Urinary bladder (tissue), 4 donors: ENCODE measurements at places on chromosomes 7 and 10.

DNA sequence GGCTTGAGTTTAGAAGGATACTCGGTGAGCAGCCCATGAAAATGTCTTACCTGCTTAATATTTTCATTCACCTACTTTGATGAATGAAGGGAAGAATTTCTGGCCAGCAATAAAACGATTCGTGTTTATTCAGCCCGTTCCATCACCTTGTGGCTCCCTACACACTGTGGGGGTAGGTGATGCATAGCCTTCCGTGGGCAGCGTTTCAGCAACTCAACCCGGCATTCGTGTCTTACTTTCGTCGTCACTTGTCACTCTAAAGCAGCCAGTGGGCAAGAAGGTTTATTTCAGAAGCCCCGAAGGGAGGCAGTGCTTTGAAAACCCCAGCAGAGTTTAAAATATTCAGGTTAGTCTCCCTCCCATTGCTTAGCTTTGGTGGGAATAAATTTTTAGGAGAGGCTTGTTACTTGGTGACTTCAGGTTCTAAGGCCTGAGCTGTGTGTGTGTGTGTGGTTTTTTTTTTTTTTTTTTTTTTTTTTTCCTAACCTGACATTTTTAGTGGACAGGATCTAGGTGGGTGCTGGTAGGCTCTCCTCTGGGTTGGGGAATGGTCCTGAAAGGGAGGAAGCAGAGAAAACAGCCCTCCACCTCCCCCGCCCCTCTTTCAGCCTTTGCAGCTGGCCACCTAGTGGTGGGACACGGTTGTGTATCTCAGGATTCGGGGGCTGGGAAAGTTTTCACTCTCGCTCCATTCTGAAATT, 1.8 kb downstream of the GRK5 start:
- no peak for DNase-seq

- DNase-seq, result no peak
Measured at GRCh38 chr10:71741029-71741428, 21.5 kb upstream of the C10orf105 start.

GRCh38 chr7:77935652-77936348, 137.2 kb downstream of the PHTF2 start:
- no peak for DNase-seq

DNA sequence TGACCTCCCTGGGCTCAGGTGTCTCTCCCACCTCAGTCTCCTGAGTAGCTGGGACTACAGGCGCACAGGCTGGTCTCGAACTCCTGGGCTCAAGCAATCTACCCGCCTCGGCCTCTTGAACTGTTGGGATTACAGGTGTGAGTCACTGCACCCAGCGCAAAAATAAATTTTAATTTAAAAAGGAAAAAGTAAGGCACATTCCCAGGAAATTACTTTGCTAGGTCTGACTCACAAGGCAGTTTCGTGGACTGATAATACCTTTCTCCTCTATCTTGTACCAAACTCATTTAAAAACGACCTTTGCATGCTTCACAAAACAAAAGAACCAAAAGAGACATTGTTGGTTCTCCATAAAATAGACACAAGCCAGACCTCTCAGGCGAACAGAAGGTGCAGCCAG, 29.7 kb downstream of the PARP12 start:
- no peak for DNase-seq

DNA sequence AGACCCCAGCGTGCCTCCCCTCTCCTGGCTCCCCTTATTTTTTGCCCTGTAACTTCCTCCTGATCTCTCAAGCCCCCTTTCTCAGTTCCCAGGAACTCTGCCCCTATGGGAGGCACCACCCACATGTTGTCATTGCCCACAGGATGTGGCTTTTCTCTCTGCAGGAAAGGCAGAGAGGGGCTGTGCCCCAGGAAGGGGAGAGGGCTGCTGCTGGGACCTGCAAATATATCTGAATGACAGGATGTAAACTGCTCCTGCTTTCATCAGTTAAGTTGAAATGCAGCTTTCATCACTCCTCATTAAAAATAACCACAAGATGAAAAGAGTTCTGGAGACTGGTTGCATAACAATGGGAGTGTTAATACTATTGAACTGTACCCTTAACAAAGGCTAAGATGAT, 103.3 kb downstream of the CLEC2L start:
- DNase-seq, result no peak

GRCh38 chr10:33227489-33227888, 107.0 kb downstream of the NRP1 start:
- DNase-seq, result no peak

DNA sequence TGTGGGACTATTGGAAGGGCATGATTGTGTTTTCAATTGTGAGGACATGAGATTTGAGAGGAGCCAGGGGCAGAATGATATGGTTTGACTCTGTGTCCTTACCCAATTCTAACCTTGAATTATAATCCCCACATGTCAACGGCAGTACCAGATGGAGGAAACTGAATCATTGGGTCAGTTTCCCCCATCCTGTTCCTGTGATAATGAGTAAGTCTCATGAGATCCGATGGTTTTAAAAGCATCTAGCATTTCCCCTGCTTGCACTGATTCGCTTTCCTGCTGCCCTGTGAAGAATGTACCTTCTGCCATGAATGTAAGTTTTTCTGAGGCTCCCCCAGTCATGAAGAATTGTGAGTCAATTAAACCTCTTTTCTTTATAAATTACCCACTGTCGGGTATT, 1367.1 kb downstream of the XPNPEP1 start:
- DNase-seq, result no peak

GRCh38 chr7:155084969-155085368, 14.8 kb downstream of the HTR5A start:
- DNase-seq, result no peak

DNA sequence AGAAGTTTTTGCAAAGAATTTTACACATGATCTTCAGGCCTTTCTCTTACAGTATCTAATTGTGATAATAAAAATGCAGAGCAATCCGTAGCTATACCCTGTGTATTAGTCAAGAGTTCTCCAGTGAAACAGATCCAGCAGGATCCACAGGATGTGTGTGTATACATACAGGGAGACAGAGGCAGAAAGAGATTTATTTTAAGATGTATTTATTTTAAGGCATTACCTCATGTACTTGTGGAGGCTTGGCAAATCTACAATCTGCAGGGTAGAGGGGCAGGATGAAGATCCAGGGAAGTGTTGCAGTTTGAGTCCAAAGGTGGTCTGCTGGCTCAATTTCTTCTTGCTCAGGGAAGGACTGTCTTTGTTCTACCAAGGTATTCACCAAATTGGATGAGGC, 41.7 kb downstream of the ARHGAP12 start:
- DNase-seq, result no peak

DNA sequence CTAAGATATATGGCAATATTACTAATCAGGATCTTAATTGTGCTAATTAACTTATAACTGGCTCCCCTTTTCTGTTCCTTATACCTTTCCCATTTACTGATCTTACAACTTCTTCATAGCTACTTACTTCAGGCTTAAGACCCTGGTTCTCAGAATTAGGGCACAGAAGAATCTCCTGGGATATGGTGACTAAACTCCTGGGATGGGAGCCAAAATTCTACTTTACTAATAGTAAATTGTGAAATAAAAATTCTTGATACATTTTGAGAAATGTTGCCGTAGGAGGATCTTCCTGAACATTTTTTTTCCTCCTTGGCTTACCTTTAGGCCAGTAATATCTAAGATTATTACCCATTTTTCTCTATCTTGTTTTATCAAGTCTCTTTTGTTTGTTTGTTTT, 309.5 kb downstream of the ATRNL1 start:
- DNase-seq, result no peak

- peak; percentile 28 for DNase-seq
Measured at GRCh38 chr7:157358041-157358752, 21.4 kb downstream of the DNAJB6 start.

GRCh38 chr10:71124921-71125748, 87.2 kb upstream of the UNC5B start:
- no peak for DNase-seq

DNA sequence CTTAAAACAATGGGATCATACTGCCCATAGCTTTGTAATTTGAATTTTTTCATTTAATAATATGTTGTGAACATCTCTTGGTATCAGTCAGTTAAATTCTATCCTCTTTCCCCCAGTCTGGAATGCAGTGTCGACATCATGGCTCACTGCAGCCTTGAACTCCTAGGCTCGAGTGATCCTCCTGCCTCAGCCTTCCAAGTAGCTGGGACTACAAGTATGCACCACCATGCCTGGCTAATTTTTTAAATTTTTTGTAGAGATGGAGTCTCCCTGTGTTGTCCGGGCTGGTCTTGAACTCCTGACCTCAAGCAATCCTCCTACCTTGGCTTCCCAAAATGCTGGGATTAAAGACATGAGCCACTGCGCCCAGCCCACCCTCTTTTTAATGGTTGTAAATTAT, 34.6 kb downstream of the MPLKIP start:
- no peak for DNase-seq

GRCh38 chr10:95660283-95660682, 3.8 kb upstream of the ALDH18A1 start:
- DNase-seq, result no peak

GRCh38 chr10:110859973-110860376, 11.8 kb upstream of the PDCD4 start:
- DNase-seq, result no peak

DNA sequence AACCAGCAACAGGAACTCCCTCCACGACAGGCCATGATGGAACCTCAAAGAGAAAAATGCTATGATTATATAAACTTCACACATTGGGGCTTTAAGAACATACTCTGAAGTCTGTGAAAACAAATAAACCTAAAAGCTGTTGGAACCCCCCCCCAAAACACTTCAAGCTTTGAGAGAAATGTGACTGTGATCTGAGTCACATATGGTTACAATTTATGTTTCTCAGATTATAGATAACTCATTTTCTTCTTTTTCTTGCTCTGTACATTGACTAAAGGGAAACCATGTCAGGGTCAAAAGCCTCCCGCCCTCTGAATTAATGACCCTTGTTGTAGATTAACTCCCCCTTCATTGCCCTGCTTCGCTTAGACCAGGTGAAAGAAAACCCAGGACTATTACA, 15.8 kb downstream of the VOPP1 start:
- no peak for DNase-seq

- DNase-seq, result peak; percentile 69
Measured at GRCh38 chr7:139775829-139776266, 1.9 kb downstream of the HIPK2 start.

DNA sequence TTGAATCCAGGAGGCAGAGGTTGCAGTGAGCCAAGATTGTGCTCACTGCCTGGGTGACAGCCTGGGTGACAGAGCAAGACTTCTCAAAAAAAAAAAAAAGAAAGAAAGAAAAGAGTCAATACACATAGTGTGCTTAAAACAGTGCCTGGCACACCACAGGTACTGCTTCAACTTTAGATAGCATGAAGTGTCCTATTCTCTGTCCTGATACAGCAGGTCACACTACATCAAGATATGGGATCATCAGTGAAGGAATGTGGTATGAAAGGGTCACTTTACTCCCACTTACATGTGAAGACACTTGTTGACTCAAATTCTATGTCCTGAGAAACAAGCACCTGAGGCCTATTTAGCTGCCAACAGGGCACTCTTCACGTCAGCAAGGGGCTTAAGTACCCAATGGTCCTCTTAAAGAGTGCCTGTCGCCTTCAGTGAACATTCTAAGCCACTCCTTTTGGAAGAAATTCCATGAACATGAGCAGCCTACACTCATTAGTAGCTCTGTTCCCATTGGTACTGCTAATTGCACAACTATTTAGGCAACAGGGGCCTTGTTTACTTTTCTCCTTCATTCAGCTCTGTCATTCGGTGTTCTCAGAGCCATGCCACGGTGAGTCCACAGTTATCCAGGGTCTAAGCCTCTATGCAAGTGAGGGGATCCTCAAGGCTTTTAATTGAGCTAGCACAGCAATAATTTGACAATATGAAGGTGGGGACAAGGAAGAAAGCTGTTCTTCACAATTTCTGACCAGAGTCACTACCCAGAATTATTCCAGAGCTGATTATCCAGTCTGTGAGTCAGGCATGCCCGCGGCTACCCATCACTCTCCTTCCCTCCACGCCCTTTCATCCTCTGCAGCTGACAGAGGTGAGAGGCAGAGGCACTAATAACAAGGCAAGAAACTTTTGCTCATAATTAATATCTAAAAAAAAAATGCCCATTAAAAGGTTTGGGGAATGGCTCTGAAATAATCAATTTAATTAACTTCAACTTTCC, 56.6 kb upstream of the PTN start:
- DNase-seq, result no peak

- DNase-seq, result no peak
Measured at GRCh38 chr10:87761892-87762291, 56.1 kb downstream of the ATAD1 start.

- DNase-seq, result no peak
Measured at GRCh38 chr10:96588616-96589419, 2.0 kb upstream of the TM9SF3 start.

DNA sequence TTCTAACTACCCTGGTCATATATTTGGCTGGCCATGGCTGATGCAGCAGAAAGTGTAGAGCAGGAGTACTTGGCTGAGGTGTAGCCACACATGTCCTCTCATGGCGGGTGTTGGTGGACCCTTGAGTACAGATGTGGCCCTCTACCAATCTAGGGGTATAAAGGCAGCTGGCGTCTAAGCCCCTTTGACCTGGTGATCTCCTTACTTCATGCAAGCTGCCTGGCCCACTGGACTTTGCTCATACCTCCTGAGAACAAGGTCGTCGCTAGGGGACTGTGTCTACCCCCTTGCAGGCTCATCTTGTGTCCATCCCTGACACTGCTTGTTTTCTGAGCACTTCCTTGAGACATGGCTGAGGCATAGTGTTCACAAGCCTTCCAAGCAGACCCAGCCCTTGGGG, 287.8 kb downstream of the RPS24 start:
- no peak for DNase-seq

- no peak for DNase-seq
Measured at GRCh38 chr10:73771722-73772280, 10.0 kb upstream of the CHCHD1 start.

GRCh38 chr10:97207131-97207530, 21.4 kb upstream of the SLIT1 start:
- no peak for DNase-seq

DNA sequence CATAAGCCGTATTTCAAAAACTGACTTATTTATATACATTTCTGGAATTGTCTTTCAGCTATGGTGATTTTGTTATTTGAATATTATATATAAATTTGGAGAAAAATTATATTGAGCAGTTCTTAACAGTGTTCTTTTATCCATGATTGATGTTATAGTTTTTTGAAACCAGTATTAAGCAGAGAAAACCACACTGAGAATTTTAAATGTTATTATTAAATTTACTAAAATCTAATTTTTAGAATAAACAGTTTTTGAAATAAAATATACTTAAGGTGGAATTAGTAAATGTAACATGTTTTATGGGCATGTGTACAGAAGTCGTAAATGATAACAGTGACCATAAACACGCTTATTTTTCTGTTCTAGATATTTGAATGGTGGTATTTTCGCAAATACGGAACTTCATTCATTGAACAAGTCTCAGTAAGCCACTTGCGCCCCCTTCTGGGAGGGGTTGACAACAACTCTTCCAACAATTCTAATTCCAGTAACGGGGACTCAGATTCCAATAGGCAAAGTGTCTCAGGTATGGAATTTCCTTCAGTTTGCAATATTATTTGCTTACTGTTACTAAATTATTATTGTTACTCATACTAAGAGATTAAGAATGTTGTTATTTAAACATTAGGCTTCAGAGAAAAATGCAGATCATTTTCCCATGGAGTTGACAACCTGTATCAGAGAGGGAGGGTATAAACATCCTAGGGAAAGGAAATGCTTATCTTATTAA, 166.1 kb downstream of the ST7 start:
- peak; percentile 49 for DNase-seq

- DNase-seq, result no peak
Measured at GRCh38 chr10:11335881-11336430, 275.5 kb downstream of the USP6NL start.

- DNase-seq, result no peak
Measured at GRCh38 chr10:128149267-128150014, 23.2 kb upstream of the MKI67 start.
